ENCODE measurements at places on chromosomes 2 and 18.

DNA sequence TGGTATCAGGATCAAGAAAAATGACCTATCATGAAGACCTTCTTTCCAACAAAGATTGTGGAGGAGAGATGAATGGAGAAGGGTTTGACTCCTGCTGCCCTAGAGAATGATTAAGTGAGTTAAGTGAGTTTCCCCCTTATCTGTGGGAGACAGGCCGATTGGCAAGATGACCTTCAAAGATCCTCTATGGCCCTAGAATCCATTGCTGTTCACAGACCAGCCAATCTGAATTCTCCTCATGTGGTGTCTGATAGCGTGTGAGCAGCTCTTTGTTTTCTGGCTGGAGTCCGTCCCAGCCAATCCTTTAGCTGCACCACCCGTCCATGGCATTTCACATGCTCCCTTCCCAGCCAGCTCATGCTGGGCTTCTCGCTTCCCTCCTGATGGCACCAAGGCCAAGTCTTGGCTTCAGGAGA lies 79.4 kb downstream of the MARCHF4 start:
- no peak for DNase-seq

GRCh38 chr18:3451989-3452749 lies 2.2 kb downstream of the TGIF1 start:
- peak; percentile 31 for DNase-seq

- no peak for DNase-seq
Observed at GRCh38 chr2:34307636-34308035, 708.5 kb upstream of the FAM98A start.

DNA sequence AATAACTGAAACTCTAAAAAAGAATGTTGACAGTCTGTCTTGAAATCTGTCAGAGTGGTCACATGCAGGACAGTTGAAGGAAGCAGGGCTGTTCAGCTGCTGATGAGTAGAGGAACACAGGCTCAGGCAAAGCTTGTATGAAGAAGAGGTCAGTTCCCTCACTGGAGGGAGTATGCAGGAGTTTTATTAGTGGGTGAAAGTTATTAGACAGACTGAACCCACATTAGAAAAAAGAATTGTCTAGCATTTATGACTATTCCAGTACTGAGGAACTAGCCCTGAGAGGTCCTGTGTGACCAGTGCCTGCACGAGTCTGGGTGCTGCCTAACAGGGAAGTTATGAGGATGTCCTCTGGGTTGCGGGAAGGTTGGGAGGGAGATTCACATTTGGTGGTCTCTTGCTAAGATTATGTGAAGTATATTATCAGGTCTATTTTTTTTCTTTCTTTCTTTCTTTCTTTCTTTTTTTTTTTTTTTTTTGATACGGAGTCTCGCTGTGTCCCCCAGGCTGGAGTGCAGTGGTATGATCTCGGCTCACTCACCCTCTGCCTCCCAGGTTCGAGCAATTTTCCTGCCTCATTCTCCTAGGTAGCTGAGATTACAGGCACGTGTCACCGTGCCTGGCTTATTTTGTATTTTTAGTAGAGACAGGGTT lies 9.6 kb downstream of the TET3 start:
- DNase-seq = no peak
